ENCODE measurements at places on chromosomes 7 and 10. TPM values are rescaled to one million over a fixed set of nuclear protein-coding genes. Genes with fewer than 3 reads are reported as not detected.
A peak's percentile ranks its signal among the peaks of the same experiment; 100 is the strongest.

Gene INSYN2A
- total RNA-seq = 0.28 TPM

Gene FZD8
- total RNA-seq = 8.7 TPM

Gene MYH16
- total RNA-seq = not detected

DNA sequence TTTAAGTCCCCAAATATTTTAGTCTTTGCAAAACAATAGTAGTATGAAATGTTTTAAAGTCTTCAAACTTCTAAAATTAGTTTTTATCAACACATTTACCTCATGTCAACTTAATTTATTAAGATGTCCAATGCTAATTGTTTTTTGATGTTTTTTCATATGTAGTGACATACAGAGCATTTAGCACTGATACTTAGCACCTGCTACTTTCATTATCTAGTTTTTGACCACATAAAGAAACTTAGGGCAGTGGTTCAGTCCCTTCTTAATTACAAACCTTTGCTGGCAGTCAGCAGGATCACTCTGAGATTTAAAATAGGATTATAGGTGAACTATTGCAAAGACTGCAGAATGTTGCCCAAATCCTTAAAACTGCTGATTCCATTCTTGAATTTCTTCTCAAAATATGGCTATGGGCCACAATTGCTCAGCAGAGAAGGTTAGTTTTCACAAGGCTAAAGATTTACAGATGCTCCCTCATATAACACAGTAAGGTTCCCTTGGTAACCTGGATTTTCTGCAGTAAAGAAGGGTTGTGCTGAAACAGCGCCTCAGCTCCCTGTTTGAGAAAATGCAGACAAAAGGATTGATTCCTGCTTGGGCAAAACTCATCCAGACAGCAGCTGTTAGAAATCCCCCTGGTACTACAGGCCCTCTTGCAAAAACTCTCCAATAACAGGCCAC, 3.4 kb downstream of the GPR85 start:
- H3K4me1 ChIP-seq = no peaks in the 10 kb centered on the region
- peak; percentile 14 for DNase-seq
- H3K27me3 ChIP-seq = peaks cover 88% of the 10 kb centered on the region
- no peaks in the 10 kb centered on the region for H3K36me3 ChIP-seq

DNA sequence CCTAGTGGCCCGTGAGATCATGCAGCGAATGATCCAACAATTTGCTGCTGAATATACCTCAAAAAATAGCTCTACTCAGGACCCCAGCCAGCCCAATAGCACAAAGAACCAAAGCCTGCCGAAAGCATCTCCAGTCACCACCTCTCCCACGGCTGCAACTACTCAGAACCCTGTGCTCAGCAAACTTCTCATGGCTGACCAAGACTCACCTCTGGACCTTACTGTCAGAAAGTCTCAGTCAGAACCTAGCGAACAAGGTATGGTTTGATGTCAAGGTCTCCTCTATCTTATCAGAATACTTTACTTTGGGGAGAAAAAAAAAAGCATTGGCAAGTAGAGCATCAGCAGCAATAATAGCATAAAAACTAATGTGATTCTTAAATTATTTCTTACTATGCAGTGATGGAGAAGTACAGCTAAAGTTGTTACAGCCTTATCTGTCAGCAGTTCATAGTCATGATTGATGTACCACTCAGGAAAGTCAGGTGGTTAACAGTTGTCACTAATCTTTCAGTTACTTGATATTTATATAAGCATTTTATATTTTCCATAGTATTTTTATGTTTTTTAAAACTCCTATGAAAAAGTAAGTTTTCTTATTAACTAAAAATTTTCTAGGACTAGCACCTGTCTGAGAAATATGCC, 117.1 kb downstream of the LCOR start:
- peak; percentile 11 for DNase-seq
- H3K4me3 ChIP-seq = no peak overlapping the region
- no peak overlapping the region for H3K27ac ChIP-seq

DNA sequence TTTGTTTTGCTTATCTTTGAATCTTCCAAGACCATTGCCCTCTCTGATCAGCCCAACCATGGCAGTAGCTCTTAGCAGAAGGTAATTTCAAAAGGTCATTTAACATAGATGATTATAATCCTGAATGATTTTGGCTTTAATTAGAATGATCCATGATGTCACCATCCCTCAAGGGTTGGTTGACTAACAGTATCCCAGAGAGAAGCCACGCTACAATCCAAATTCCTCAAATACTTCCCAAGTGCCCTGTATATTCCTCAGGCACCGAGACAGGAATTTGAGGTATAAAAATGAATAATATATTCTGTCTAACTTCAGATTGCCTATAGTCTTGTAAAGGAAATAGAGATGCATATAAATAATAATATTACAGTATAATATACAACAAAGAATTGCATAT, 42.1 kb upstream of the TMEM196 start:
- no peaks in the 10 kb centered on the region for H3K36me3 ChIP-seq
- peak; percentile 26 for DNase-seq
- no peak overlapping the region for H3K27ac ChIP-seq
- no peak overlapping the region for H3K4me3 ChIP-seq
- no peaks in the 10 kb centered on the region for H3K4me1 ChIP-seq

GRCh38 chr10:130648807-130649206, 512.6 kb downstream of the GLRX3 start:
- 0 out of 2 replicates have a peak, but pooled peaks cover 4% of the 10 kb centered on the region for H3K36me3 ChIP-seq
- no peaks in the 10 kb centered on the region for H3K4me1 ChIP-seq
- no peak for DNase-seq
- no peak overlapping the region for H3K27ac ChIP-seq

GRCh38 chr7:45221896-45222604, 64.5 kb downstream of the RAMP3 start:
- no peaks in the 10 kb centered on the region for H3K36me3 ChIP-seq
- H3K27ac ChIP-seq = no peak overlapping the region
- H3K4me3 ChIP-seq = no peak overlapping the region

DNA sequence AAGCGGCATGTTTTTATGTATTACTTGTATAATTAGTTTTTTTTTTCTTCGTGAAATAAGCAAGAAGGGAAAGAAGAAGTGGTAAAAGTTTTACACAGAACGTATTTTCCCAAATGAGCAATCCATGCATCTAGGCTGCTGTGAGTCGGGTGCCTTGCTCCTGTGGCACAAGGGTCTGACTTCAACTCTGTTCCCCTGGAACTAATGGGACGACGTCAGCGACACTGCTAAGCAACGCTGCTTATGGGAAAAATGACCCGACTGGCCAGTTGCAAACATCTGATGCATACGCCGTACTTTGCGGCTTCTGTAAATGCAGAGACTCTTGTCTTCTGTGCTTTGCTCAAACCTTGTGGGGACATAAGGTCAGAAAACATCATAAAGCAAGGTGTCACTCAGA, 66.3 kb downstream of the MPP7 start:
- no peaks in the 10 kb centered on the region for H3K4me1 ChIP-seq
- H3K36me3 ChIP-seq = no peaks in the 10 kb centered on the region
- DNase-seq = no peak
- no peaks in the 10 kb centered on the region for H3K27me3 ChIP-seq
- H3K4me3 ChIP-seq = no peak overlapping the region
- H3K27ac ChIP-seq = no peak overlapping the region

GRCh38 chr10:127889605-127890195, 3.0 kb downstream of the CLRN3 start:
- H3K27me3 ChIP-seq = no peaks in the 10 kb centered on the region
- H3K36me3 ChIP-seq = no peaks in the 10 kb centered on the region
- no peak overlapping the region for H3K27ac ChIP-seq
- no peak for DNase-seq
- no peaks in the 10 kb centered on the region for H3K4me1 ChIP-seq
- H3K4me3 ChIP-seq = no peak overlapping the region

DNA sequence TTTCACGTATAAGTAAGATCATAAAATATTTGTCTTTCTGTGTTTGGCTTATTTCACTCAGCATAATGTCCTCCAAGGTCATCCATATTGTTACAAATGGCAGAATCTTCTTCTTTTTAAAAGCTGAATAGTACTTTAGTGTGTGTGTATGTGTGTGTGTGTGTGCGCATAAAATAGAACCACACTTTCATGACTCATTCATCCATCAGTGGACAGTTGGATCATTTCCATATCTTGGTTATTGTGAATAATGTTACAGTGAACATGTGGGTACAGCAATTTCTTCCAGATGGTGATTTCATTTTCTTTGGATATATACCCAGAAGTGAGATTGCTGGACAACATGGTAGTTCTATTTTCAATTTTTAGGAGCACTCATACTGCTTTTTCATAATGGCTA, 622.4 kb downstream of the NRG3 start:
- DNase-seq = no peak
- H3K27ac ChIP-seq = no peak overlapping the region
- no peaks in the 10 kb centered on the region for H3K27me3 ChIP-seq
- no peak overlapping the region for H3K4me3 ChIP-seq
- no peaks in the 10 kb centered on the region for H3K4me1 ChIP-seq

- no peaks in the 10 kb centered on the region for H3K27me3 ChIP-seq
- no peak for DNase-seq
- H3K27ac ChIP-seq = no peak overlapping the region
- H3K4me3 ChIP-seq = no peak overlapping the region
- H3K36me3 ChIP-seq = no peaks in the 10 kb centered on the region
- no peaks in the 10 kb centered on the region for H3K4me1 ChIP-seq
Measured at GRCh38 chr10:10846504-10846900, 171.2 kb upstream of the CELF2 start.

DNA sequence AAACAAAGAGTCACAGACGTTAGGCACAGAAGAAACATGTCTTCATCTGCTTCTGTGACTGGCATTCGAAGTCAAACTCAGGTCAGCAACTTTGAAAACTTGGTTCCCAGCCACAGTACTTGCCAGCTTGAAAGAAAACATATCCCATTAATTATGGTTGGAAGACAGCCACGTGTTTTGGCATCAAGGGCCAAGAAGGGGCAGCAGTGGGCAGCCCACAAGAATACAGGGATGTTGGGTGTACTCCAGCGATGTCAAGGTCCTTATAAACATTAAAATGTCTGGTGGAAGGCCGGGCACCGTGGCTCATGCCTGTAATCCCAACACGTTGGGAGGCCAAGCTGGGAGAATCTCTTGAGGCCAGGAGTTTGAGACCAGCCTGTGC, 29.5 kb downstream of the JCAD start:
- H3K27me3 ChIP-seq = no peaks in the 10 kb centered on the region
- H3K4me3 ChIP-seq = no peak overlapping the region
- no peak for DNase-seq
- peaks cover 10% of the 10 kb centered on the region for H3K4me1 ChIP-seq

GRCh38 chr10:89032141-89032891, 41.7 kb downstream of the FAS start:
- peak; percentile 55 for DNase-seq
- H3K27ac ChIP-seq = no peak overlapping the region
- no peaks in the 10 kb centered on the region for H3K27me3 ChIP-seq
- H3K4me3 ChIP-seq = no peak overlapping the region

Data from GM23338 (cell line).